ENCODE measurements at places on chromosomes 6 and 20.

GRCh38 chr6:120675886-120676285 lies 658.4 kb downstream of the TBC1D32 start:
- DNase-seq, result no peak

DNA sequence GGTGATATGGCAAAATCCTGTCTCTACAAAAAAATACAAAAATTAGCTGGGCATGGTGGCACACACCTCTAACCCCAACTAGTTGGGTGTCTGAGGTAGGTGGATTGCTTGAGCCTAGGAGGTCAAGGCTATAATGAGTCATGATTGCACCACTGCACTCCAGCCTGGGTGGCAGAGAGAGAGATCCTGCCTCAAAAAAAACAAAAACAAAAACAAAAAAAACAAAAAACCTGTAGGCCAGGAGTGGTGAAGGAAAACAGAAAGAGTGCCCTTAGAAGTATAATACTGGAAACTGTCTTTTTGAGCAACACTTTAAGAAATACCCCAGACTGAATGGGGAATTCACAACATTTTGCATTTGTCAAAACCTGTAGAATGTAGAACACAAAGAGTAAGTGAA lies 85.3 kb downstream of the JARID2 start:
- DNase-seq, result no peak

DNA sequence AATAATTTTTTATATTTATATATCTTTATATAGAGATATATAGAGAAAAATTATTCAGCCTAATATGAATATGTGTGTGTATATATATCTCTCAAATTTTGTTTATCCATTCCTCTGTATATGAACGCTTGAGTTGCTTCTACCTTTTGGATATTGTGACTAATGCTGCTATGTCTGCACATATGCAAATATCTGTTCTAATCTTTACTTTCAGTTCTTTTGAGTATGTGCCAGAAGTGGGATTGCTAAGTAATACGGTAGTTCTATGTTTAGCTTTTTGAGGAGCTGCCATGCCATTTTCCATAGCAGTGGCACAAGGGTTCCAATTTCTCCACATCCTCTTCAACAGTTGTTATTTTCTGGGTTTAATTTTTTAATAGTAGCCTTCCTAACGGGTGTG lies 72.8 kb upstream of the CEP85L start:
- no peak for DNase-seq

DNA sequence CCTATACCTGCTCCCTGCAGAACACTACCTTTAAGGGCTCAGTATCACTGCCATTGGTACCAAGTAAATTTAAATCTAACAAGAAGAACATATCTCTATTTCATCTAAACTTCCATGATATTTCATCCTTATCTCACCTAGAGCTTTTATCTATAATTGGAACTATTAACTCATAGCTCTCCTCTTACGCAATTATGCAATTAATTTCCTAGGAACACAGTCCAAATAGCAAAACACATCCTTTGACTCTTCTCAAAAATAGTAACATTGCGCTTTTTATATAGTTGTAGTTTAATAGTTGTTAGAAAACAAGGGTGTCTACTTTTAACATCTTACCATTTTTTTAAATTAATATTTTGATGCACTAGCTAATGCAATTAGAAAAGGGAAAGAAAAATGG lies 986.8 kb upstream of the SLC35B3 start:
- no peak for DNase-seq

GRCh38 chr20:3811467-3812258 lies 8.7 kb upstream of the AP5S1 start:
- peak; percentile 97 for DNase-seq

DNA sequence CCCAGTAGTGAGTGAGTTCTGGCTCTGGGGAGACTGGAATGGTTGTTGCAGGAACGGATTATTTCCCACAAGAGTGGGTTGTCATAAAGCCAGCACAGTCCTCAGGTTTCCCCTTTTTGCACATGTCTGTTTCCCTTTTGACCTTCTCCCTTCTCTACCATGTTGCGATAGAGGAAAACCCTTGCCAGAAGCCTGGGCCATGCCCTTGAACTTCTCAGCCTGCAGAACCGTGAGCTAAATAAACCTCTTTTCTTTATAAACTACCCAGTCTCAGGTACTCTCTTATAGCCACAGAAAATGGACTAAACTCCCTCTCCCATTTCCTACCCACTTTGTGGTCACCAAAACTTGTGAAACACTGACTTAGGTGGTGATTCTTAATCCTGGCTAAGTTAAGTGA lies 7.2 kb upstream of the PPP1R16B start:
- no peak for DNase-seq

DNA sequence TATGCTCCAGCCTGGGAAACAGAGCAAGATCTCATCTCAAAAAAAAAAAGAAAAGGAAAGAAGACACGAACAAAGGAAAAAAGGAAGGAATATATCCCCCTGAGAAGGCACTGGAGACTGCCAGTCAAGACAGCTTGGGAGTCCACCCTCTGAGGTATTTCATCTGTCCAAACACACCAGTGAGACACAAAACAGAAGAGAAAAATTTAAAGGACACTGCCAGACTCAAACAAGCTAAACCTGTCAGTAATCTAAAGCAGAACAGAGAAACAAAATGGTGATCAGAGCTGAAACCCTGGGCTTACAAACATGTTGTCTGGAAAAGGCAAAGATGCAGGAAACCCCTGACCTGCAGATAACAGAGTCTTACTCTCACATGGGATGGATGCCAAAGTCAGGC lies 114.9 kb downstream of the DCDC2 start:
- no peak for DNase-seq

GRCh38 chr6:50143011-50143719 lies 93.4 kb upstream of the DEFB112 start:
- DNase-seq, result no peak

GRCh38 chr20:40477805-40478204 lies 211.2 kb downstream of the MAFB start:
- DNase-seq, result no peak

GRCh38 chr20:19937218-19937617 lies 79.9 kb upstream of the NAA20 start:
- DNase-seq, result peak; percentile 5

DNA sequence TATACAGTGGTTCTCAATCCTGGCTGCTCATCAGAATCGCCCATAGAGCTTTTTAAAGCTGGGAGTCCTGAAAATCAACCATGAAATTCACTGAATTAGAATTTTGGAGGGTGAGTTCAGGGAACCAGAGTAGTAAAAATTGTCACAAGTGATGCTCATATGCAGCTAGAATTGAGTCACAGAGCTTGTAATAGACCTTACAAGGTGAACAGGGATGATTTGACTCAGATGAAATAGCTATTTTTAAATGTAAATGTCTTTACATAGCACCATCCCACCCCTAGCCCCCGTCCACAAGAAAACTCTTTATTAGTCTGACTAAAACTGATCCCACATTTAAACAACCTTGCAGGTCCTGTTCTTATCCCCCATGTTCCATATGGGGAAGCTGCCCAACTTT lies 531.7 kb downstream of the LMBRD1 start:
- DNase-seq, result no peak

- no peak for DNase-seq
These were observed at the start of gene HSPA12B for GRCh38 chr20:3732327-3733118. HSPA12B (plus strand) TSS chr20:3732685; CDS start chr20:3738675, 5,990 bp downstream.

GRCh38 chr6:134389658-134390057 lies 71.7 kb upstream of the SGK1 start:
- no peak for DNase-seq

DNA sequence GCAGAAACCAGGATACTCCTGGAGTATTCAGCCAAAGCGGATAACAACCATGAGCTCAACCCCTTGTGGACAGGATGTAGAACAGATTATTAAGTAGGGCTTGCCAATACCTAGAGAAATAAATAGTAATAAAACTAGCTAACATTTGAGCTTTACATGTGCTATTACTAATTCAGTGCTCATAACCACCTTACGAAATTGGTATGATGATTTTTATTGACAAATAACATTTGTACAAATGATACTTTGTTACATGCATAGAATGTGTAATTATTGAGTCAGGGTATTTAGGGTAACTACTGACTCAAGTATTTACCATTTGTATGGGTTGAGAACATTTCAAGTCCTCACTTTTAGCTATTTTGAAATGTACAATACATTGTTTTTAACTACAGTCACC lies 287.9 kb downstream of the CDC5L start:
- no peak for DNase-seq

DNA sequence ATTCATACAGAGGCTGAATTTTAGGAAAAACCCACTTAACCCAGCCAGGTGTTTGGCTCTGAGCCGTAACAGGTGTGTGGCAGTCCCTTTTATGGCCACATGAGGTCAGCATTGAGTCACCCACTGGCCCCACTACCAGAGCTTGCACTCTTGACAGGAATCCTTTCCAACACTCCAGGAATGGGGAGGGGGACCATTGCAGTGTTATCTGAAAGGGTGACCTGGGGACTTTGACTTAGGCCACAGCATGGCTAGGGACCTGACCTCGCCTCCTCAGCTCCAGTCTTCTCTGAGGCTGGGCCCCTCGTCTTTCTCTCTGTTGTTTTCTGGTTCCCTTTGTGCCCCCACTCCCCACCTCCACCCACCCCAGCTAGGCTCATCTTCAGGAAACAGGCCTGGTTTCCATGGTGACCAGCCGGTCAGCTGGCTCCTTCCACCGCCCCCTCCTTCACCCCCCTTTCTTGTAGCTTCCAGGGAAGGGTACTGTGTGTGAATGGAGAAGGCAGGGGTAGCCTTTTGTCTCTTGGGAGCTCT lies 2.1 kb upstream of the TMEM151B start:
- DNase-seq, result peak; percentile 45

DNA sequence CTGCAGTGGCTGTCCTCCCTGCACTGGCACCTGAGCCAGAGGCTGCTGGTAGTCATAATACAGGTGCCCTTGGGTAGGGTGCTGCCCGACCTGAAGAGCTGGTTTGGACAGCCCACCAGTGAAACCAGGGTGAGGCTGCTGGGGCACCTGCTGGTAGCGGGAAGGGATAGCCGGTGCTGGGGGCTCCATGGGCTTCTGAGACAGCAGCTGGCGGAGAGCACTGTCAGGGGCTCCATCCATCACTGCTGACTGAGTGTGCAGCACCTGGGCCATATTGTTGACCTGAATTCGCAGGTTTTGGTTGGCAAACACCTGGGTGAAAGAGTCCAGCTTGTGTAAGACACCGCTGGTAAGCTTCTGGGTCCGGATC lies 51.2 kb upstream of the MRPS10 start:
- DNase-seq, result no peak

GRCh38 chr20:52105442-52106422 lies 85.8 kb downstream of the ZFP64 start:
- no peak for DNase-seq

- peak; percentile 53 for DNase-seq
These were observed 12.7 kb upstream of the BAK1 start for GRCh38 chr6:33592595-33593413.

DNA sequence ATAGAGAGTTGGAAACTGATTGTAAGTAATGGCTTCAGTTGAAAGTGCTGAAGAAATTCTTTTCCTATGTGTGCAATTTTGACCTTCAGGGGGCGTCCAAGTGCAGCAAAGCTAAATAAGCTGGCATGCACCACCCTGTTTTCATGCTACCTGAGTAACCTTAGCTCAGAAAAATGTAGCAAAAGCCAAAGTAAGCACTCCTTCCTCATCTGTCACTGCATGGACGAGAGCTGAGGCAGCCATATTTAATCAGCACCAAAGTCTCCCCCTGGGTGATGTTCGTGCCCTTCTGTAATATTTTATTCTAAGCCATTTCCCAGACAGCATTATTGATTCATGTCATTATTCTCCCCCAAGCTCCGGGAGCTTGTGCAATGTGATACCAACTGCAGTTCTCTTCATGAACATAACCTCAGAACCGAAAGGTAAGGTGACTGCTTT lies 123.1 kb downstream of the RPS12 start:
- DNase-seq, result no peak

- DNase-seq, result peak; percentile 53
These were observed 10.0 kb downstream of the SLCO4A1 start for GRCh38 chr20:62652041-62652893.

GRCh38 chr6:33689879-33690278 lies 21.6 kb downstream of the UQCC2 start:
- no peak for DNase-seq

- no peak for DNase-seq
These were observed 86.1 kb upstream of the ZNF217 start for GRCh38 chr20:53679597-53680309.

- DNase-seq, result no peak
These were observed 293.2 kb downstream of the QKI start for GRCh38 chr6:163707387-163708355.

GRCh38 chr6:150458579-150458978 lies 89.8 kb downstream of the IYD start:
- no peak for DNase-seq

DNA sequence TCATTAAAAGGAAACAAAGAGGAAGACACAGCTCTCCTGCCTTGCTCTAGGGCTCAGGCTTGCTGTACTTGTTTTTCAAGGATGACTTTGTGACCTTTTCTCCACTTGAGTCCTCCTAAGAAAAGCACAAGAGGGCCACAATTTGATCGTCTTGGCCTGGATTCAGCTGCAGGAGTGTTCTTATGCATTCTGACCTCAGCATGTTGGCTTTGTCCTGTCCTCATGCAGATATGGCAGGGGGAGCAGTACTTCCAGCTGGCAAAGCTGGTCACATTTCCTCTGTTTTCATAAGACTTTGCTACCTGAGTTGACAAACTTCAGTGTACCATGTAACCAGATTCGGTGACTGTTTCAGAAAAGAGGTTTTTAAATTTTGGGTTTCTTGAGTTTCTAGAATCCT lies 30.8 kb downstream of the KDM1B start:
- no peak for DNase-seq

GRCh38 chr6:1739220-1739619 lies 129.5 kb downstream of the FOXC1 start:
- DNase-seq, result no peak

GRCh38 chr6:163761481-163761880 lies 347.0 kb downstream of the QKI start:
- DNase-seq, result no peak

Data from activated effector memory CD4-positive, alpha-beta T cell treated with Interleukin-2 at 50 U/mL for 16 hours (primary cell).